Stimulated activated CD8-positive, alpha-beta memory T cell treated with anti-CD3 and anti-CD28 coated beads, Interleukin-4, amount 100 ng/mL, for 4 hours (primary cell): ENCODE measurements at places on chromosomes 7 and 10.

DNA sequence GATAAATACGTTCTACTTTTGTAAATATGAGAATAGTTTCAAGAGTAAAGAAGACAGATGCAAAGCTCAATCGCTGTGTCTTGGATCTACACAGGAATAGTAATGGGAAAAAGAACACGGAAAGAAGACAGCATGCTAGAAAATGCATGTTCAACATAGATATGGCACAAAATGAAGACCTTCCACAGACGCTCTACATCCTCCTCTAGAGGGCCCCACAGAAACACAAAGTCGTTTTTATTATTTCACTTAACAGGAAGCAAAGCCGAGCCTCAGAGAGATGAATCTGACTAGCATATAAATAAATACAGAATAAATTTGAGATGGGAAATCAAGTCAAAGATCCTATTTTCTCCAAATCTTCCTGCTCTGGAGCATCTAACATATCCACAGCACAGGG, 292.6 kb downstream of the PARD3 start:
- no peak for DNase-seq

DNA sequence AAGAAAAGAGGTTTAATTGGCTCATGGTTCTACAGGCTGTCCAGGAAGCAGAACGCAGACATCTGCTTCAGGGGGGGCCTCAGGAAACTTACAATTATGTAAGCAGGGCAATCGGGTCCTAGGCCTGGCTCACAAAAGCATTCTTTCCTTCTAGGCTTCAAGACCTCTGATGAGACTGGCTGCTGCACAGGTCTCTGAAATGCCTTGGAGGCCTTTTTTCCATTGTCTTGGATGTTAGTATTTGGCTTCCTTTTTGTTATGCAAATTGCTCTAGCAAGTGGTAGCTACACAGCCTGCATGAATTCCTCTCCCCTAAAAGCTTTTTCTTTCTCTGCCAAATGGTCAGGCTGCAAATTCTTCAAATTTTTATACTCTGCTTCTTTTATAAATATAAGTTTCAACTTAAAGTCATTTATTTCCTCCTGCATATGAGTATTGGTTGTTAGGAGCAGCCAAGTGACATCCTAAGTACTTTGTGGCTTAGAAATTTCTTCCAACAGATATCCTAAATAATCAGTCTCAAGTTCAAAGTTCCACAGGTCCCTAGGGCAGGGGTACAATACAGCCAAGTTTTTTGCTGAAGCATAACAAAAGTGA, 83.1 kb upstream of the SEMA3A start:
- DNase-seq: no peak

GRCh38 chr10:86747796-86748581, 8.4 kb upstream of the BMPR1A start:
- no peak for DNase-seq

DNA sequence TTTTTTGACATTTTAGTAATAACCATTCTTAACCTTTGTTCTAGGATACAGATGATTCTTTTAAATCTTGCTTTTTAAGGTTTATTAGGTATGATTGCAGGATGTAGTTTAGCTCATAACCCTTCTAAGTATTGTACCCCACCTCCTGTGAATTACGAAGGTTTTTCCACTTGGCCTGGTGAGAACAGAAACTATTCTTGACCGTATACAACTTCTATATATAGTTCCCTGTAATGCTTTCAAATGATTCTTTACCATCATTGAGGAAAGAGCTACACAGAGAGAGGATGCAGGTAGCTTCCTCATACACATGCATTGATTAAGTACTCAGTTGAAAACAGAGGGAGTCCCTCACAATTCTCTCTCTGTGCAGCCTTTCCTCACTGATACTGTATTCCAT, 86.3 kb downstream of the PALS2 start:
- DNase-seq: no peak

DNA sequence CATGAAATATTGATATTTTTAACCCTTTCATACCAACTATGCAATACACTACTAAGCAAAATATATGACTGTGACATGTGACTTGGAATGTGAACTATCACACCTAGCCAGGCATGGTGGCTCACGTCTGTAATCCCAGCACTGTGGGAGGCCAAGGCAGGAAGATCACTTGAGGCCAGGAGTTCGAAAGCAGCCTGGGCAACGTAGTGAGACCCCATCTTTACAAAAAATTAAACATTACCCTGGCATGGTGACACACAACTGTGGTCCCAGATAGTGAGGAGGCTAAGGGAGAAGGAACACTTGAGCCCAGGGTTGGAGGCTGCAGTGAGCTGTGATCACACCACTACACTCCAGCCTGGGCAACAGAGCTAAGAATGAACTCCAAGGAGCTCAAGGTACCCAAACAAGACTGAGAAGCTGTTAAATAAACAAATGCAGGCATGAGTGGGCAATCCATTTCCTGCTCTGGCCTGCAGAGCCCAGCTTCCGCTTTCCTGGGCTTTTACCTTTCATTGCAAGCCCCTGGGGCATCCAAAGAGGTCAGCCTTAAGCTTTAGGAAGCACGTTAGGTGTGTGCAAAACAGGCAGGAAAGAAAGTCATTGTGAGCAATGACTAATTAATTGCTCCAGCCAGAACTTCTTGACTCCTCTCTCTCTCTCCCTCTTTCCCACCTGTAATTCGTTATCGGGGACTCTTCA, 162.1 kb upstream of the FOXK1 start:
- no peak for DNase-seq

DNA sequence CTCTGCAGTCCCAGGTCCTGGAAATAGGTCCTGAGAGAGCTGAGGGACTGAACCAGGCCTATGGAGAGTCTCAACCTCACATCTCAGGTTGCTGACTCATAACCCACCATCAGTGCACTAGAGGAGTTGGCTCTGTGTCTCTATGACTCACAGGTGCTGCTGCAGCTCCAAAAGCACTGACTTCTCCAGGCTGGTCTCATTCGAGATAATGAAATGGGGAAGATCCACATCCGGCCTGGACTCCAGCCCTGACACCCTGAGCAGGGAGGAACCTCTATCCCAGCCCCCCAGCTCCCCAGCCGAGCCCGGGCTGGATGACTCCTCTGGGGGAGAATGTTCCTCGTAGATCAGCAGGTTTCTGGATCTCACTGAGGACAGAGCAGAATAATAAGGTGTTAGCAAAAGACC, 35.5 kb upstream of the DGKI start:
- no peak for DNase-seq

- no peak for DNase-seq
These were observed 150.9 kb upstream of the SVIL start for GRCh38 chr10:29785701-29786100.

- no peak for DNase-seq
These were observed 206.7 kb downstream of the CAMK1D start for GRCh38 chr10:12556039-12556438.

DNA sequence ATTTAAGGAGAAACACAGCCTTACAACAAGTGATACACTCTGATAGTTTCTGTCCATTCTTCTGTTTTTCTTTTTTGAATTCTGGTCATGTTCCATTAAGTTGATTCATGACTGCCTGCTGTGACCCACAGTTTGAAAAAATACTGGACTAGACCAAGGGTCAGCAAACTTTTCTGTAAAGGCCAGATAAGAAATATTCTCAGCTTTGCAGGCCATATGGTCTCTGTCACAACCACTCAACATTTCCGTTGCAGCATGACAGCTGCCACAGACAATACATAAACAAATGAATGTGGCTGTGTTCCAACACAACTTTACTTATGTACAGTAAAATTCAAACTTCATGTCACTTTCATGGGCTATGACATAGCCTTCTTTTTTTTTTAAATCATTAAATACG, 156.7 kb downstream of the PLXNA4 start:
- DNase-seq: no peak

GRCh38 chr10:96708456-96708855, 11.9 kb downstream of the PIK3AP1 start:
- no peak for DNase-seq

DNA sequence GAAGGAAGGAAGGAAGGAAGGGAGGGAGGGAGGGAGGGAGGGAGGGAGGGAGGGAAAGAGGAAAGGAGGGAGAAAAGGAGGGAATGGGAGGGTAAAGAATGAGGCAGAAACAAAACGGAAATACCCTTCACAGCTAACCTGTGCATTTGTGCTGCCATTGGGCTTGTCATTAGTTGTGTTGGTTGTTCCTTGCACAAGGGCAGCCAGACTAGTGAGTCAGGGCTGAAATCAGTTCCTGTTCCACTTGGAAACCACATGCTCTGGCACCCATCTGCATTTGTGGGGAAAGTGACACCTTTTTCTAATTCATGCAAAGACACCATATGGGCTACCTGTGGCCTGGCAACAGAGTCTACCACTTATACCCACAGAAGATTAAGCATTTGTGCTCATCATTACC, 1004.0 kb upstream of the C7orf33 start:
- no peak for DNase-seq

DNA sequence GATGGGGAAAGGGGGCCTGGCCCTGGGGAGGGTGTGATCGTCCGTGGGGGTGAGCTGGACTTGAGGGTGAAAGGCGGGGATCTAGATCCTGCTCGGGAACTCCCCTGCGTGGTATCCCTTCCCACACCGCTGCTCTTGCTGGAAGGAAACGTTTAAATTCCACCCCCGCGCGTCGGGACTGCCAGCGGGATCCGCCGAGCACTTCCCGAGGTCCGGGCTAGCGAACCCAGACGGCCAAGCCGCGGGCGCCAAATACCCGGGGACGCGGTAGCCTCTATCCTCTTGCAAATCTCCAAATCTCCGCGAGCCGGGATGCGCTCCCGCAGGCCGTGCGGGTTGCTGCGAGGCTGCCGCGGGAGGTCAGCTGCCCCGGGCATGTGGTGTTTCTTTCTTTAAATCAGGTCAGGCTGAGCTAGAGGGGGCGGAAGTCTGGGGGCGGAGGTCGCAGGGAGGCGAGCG, 904 bp downstream of the NPTX2 start:
- DNase-seq: no peak

DNA sequence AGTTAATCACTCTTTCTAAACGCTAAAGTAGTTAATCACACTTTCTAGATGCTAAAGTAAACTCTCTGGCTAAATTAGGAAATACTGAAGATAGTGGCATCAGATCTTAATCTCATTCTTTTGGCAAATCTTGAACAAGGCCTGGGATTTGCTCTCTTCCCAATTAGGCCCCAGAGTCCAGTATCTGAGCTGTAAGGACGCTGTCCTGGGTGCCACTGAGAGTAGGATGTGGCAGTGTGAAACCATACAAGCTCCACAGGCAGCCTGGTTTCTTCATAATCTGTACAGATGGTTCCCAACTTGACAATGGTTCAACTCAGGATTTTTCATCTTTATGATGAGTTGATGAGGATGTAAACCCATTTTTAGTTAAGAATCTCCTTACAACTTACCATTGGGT, 36.9 kb downstream of the GRB10 start:
- no peak for DNase-seq

GRCh38 chr7:30166155-30166840, 31.5 kb downstream of the MTURN start:
- DNase-seq: no peak

- DNase-seq: no peak
These were observed 22.1 kb downstream of the ABLIM1 start for GRCh38 chr10:114635797-114636550.

GRCh38 chr7:116736927-116737715, 65.1 kb downstream of the MET start:
- no peak for DNase-seq

DNA sequence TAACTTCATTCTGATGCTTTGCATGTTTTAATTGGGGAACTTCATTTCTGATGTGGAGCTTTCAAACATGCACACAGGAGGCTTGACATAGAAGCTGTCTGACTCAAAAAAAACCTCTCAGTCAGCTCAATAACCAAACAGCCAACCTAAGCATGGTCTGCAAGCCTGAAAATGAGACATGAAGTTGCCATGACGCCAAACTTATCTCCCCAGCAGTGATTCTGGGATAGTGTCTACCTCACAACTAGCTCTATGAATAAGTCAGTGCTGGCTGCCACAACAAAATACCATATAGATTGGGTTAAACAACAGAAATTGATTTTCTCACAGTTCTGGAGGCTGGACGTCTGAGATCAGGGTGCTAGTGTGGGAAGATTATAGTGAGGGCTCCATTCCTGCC, 244.2 kb downstream of the CCDC3 start:
- DNase-seq: no peak

GRCh38 chr10:110793886-110794285, 77.8 kb upstream of the PDCD4 start:
- DNase-seq: no peak

DNA sequence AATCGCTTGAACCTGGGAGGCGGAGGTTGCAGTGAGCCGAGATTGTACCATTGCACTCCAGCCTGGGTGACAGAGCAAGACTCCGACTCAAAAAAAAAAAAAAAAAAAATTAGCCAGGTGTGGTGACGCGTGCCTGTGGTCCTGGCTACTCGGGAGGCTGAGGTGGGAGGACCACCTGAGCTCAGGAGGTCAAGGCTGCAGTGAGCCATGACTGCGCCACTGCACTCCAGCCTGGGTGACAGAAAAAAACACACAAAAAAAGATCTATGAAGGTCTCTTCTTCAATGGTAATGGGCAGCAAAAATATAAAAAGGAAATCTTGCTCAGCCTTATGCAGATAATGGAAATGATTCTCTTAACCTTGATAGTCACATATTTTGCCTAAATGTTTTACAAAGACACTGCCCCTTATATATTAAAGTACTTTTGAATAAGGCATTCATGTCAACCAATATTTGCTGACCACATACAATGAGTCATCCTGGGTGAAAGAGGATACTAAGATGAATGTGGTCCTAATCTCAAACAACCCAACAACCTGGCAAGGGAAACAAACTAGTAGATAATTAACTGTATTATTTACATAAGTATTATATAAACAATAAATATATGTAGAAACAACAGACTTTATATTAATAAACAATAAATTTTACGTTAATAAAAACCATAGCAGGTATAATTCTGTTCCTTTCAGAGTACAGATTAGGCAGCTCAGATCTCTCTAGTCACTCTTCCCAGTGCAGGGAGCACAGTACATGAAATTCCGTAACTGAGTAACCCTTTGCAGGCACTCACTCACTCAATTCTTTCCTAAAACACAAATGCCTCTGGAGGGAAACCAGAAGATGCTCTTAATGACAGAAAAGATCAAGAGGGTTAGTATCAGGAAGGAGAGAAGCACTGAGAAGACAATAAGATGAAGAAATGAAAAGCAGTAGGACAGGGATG, 8.1 kb downstream of the TOMM7 start:
- DNase-seq: no peak

- no peak for DNase-seq
These were observed 24.3 kb downstream of the PDZD8 start for GRCh38 chr10:117350909-117351308.

GRCh38 chr10:109987452-109988211, 20.2 kb upstream of the ADD3 start:
- no peak for DNase-seq

GRCh38 chr7:149716007-149716931, 57.1 kb downstream of the ZNF467 start:
- DNase-seq: no peak

DNA sequence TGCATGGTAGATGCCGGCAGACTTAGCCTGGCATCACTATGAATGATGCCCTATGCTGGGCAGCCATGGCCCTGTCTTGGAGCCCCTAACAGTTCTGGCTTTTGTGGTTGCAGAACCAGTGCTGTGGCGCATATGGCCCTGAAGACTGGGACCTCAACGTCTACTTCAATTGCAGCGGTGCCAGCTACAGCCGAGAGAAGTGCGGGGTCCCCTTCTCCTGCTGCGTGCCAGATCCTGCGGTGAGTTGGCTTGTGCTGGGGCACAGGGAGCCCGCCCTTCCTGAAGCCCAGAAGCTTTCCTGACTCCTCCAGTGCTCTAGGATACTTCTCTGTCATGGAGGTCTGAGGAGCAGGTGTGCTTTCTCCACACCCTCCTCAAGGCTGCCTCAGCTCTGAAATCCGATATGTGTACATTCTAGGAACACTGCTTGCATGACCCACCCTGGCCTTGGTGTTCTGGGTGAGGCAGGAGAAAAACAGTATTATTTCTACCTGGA, 25.6 kb upstream of the SH2D4B start:
- DNase-seq: no peak
